ENCODE measurements at places on chromosomes 11 and 22.

DNA sequence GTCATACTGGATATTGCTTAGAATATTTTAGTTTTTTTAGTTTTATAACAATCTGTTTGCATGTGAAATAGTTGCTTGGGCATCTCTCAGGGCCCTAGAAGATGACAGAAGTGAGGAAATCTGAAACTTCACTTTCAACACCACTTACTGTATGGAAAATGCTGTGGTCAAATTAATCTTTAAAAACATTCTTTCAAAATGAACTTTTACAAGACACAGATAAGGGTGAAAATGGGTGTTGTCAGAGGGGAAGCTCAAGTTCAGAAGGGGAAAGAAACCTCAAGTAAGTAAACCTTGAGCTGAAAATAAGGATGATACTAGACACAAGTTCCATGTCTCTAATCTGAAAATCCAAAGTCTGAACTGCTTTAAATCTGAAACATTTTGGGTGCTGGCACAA lies 1840.1 kb upstream of the RAG2 start:
- DNase-seq = no peak

DNA sequence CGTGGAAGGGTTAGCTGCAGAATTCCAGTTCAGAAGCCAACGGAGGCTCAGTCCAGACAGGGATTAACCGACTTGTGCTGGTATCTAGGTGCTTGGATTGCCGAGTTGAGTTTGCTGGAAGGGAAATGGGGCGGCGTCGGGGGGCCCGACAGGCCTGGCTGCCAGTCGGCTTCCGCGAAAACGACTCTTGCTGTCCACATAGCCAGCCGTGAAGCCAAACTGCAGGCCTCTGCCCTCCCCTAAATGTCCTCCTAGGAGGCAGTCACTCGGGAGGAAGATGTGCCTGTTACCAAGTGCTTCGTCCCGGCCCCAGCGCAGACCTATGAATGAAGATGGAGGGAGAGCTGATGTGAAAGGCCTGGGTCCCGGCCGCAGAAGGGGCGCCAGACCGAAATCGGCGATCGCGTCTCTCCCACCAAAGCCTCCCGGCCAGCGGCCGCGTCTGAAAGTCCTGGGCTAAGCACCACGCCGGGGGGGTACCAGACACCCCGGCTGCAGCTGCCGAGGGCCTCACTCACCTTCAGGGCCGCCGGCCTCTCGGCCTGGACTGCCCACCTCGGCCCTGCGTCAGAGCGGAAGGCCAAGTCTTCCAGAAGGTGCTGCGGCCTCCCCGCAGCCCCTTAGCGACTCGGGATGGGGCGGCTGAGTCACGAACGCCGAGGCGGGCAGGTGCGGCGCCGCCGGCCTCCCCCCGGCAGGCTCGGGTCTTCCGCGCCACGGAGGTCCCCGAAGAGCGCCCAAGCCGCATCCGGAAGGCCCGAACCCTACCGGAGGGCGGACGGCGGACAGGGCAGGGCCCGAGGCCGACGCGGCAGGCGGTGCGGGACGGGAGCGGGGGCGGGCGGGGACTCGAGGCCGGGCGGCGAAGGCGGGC lies 7.5 kb downstream of the DPAGT1 start:
- DNase-seq = no peak

- DNase-seq = no peak
Observed at GRCh38 chr11:2803186-2804091, 82.1 kb downstream of the CDKN1C start.

GRCh38 chr22:29707010-29707409 lies 12.8 kb upstream of the CABP7 start:
- no peak for DNase-seq

- no peak for DNase-seq
Observed at GRCh38 chr11:38937709-38938108, 2339.7 kb upstream of the RAG2 start.

- DNase-seq = no peak
Observed at GRCh38 chr11:61727401-61727811, 25.0 kb upstream of the MYRF start.

GRCh38 chr11:33027846-33028536 lies 11.4 kb upstream of the TCP11L1 start:
- DNase-seq = no peak

GRCh38 chr22:22080270-22080669 lies 97.7 kb upstream of the TOP3B start:
- DNase-seq = no peak

- no peak for DNase-seq
Observed at GRCh38 chr22:29269230-29269604, 1.1 kb downstream of the EWSR1 start.

DNA sequence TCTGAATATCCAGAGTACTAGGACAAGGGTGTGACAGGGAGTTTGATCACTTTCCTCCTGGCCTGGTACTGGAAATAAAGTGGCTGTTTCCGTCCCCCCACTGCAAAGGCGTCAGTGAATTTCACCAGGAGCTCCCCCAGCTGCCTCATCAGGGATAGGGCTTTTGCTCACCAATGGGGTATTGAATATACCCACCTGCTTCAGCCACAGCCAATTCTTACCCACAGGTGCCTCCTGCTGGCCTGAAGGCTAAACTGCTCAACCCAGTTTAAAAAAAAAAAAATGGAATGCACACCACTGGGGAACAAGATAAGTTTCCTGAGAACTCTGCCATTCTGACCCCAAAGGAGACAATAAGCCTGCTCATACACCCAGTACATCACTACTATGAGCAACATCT lies 65.3 kb upstream of the MS4A8 start:
- DNase-seq = no peak

DNA sequence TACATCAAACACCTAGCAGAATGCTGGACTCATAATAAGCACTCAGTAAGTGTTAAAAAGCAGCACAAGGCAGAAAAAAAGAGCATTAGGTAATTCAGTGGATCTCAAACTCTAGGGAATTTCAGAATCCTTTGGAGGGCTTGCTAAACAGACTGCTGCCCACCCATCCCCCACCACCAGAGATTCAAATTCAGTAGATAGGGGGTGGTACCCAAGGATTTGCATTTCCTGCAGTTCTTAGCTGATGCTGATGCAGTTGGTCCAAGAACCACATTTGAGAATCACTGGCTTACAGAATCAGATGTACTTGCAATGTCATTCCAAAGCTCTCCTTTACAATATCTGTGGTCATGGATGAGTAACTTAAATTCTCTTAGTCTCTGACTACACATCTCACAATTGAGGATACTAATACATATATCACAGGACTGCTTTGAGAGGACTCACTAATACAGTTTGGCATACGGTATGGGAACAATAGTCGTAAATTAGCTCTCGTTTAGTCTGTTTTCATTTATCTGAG lies 664.5 kb downstream of the KCNA4 start:
- no peak for DNase-seq

- DNase-seq = no peak
Observed at GRCh38 chr22:23075525-23076216, 5.4 kb downstream of the GNAZ start.

- DNase-seq = no peak
Observed at GRCh38 chr22:36781656-36782627, 6.0 kb upstream of the IFT27 start.

- no peak for DNase-seq
Observed at GRCh38 chr11:60344146-60344545, 17.1 kb downstream of the MS4A6E start.

DNA sequence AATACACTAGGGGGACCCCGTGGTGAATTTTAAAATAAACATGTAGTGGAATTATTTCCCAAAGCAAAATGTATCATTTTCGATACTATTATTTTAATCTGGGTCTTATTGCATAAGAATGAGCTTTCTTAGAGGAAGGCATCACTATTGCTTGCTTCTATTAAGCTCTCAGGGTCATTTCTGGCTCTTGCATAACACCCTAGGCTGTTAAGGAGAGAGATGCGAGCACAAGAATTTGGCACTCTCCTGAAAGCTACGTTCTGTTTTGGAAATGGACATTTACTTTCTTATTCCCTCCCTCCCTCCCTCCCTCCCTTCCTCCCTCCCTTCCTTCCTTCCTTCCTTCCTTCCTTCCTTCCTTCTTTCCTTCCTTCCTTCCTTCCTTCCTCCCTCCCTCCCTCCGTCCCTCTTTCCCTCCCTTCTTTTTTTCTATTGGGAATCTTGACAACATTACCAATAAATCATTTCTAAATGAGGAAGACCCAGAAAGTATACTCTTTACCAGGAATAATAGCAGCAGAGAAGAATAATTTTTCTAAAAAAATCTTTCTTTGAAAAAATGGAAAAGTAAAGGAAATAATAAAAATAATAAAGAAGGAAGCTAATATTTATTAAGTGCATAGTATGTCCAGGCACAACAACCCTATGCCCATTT lies 83.6 kb upstream of the BDNF start:
- no peak for DNase-seq

- no peak for DNase-seq
Observed at GRCh38 chr22:50182176-50183081, 3.3 kb upstream of the TRABD start.

- no peak for DNase-seq
Observed at GRCh38 chr11:12137005-12137690, 26.8 kb downstream of the MICAL2 start.

DNA sequence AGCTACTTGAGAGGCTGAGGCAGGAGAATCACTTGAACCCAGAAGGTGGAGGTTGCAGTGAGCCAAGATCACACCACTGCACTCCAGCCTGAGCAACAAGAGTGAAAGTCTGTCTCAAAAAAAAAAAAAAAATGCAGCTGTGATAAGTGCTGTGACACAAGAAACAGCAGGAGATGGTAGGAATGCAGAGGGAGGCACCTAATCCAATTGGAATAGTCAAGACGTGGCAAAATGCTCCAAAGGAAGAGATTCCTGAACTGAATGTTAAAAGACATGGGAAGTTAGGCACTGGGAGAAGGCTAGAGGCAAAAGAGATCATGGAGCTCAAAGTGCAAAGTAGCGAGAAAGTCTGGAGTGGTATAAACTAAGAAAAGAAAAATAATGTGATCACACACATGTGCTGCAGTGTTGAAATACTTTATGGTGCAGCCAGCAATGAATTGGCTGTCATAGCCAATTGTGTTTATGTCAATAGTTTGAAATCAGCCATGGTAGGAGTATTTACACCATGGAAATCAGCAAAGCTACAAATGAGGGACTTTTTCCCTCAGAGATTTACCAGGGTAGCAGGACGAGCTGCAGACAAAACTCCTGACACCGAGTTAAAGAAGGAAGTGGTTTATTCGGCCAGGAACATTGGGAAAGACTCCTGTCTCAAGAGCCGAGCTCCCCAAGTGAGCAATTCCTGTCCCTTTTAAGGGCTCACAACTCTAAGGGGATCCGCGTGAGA lies 40.9 kb upstream of the LIPT2 start:
- no peak for DNase-seq

DNA sequence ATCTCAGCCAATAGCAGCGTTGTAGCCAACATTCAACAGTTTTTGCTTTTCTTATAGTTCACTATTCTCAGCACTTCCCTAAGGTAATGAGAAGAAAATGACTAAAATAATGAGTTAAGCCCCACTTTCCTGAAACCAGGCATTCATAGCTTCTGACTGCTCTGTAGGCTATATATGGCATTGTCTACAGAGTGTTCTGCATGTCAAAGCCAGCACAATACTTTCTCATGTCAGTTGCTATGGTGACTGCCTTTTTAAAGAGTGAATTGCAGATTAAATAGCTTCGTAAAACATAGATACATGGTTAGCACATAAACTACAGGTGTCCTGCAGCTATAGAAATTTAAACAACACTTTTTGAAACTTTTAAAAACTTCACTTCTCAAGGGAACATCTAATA lies 1256.1 kb upstream of the CNTN5 start:
- no peak for DNase-seq

GRCh38 chr22:38271101-38271500 lies 1.7 kb downstream of the TMEM184B start:
- no peak for DNase-seq

- DNase-seq = no peak
Observed at GRCh38 chr11:128146926-128147605, 440.3 kb downstream of the ETS1 start.

- no peak for DNase-seq
Observed at GRCh38 chr11:61162092-61162941, 1.1 kb upstream of the VPS37C start.

DNA sequence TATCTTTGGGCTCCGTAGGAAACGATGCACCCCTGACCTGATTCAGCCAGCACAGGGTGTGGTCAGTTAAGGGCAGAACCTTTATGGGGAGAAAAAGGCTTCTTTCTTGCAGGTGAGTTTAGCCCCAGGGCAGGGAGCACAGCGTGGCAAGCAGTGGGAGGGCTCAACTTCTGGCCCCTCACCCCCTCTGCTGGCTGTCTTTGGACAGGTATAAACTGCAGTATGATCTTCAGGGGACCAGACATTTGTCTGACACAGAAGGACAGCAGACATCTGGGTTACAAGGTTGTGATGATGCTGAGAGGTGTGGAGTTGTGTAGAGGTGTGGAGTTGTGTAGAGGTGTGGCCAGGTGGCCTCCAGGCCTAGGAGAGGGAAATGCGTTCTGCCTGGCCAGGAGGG lies 324.0 kb upstream of the PLET1 start:
- no peak for DNase-seq

- no peak for DNase-seq
Observed at GRCh38 chr11:108197351-108197750, 25.1 kb downstream of the NPAT start.

DNA sequence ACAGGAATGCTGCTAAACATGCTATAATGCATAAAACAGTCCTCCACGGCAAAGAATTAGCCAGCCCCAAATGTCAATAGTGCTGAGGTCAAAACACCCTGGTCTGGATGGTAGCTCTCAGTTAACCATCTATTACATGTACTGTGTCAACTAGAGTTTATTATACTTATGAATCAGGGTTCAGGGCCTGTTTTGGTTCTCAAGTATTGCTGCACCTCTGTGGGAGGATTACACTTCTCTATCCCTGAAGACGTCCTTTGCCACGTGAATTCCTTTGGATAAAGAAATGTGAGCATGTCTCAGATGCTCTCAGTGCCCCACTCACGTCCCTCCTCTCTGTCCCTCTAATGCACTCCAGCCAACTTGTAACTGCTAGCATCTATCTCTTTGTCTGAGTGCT lies 53.4 kb downstream of the SLC1A2 start:
- no peak for DNase-seq

All from right renal pelvis (tissue), 4 donors.